ENCODE measurements at places on chromosomes 4 and X.
A peak's percentile ranks its signal among the peaks of the same experiment; 100 is the strongest.

DNA sequence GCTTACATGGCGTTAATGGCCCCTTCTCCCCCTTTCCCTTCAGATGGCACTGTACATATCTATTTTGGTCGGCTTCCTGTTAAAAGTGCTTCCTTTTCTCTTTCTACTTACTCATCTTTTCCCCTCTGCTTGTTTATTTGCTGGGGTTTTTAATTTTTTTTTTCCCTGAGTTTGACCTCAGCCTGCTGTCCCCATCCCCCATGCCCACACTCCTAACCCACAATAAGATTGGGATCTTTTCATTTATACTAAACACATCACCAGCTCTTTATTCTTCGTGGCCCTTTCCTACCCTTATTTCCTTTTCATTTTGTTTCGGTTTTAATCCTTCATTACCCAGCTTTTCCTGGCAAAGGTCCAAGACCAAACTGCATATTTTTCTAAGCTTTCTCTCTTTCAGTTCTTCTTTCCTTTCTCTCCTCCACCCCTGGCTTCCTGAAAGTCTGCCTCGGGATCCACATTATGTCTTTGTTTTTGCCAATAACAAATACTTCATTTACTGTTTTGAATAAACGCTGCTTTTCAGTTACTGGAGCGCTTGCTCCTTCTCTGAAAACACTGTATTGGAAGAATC is 152.0 kb upstream of the USP9X start:
- no peak for DNase-seq

GRCh38 chr4:142405021-142405694 is 440.9 kb downstream of the INPP4B start:
- DNase-seq: peak; percentile 31

- no peak for DNase-seq
Measured at GRCh38 chr4:57877047-57877458, 766.9 kb upstream of the IGFBP7 start.

- DNase-seq: no peak
Measured at GRCh38 chrX:134161162-134161561, 75.8 kb upstream of the CCDC160 start.

DNA sequence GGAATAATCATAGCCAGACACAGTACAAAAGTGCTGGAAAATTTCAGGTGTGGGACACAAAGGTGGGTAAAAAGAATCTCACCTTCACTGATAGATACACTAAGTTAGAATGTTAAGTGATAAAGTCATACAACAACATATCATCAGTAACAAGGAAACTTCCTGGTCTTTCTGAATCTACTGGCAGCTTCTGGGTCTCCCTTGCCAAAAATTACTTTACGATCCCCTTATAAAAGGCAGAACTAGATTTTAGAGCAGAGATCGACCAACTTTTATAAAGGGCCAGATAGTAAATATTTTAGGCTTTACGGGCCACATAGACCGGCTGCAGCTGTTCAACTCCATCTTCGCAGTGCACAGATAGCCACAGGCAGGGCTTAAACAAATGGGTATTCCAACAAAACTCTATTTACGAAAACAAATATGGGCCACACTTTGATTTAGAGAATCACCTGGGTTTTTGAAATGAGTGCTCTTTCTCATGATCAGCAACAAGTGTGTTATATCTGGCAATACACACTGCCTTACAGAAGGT is 159.9 kb downstream of the AASDH start:
- no peak for DNase-seq

DNA sequence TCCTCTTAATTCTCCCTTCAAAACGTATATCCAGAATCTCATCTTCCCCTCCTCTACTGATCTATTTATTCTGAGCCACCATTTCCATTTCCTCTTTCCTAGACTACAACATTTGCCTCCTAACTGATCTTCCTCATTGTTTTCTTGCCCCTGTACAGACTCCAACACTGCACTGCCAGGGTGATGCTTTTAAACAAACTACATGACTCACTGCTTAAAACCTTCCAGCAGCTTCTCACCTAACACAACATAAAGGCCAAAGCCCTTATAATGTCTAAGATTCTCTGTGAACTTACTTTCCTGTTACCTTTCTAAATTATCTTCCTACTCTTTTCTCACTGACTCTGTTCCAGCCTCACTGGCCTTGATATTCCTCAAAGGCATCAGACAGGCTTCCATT is 161.0 kb upstream of the HS3ST1 start:
- DNase-seq: no peak

DNA sequence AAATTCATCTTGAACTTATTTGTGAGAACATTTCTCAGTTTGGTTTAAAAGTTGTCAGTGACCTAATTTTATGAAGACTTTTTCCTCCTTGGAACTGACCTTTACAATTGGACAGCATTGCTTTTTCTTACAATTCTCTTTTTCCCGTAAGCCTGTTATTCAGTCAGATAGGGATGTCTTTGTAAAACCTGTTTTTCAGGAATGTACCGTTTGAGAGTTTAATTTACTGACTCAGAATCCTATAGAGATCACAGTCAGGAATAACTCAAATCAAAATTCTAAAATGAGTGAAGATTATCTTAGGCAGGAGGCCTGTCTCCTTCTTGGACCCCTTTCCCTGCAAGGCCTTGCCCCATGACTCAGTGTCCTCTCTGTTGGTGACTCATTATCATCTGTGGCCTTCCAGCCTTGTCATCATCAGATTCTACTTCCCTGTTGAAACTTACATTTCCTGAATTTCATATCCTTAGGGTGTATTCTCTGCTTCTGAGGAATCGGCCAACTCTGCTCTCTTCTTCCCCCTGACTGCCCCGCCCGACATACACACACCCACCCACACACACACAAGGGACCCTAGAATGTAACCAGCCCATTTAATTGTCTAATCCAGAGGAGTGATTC is 99.8 kb downstream of the ARHGAP10 start:
- DNase-seq: no peak

DNA sequence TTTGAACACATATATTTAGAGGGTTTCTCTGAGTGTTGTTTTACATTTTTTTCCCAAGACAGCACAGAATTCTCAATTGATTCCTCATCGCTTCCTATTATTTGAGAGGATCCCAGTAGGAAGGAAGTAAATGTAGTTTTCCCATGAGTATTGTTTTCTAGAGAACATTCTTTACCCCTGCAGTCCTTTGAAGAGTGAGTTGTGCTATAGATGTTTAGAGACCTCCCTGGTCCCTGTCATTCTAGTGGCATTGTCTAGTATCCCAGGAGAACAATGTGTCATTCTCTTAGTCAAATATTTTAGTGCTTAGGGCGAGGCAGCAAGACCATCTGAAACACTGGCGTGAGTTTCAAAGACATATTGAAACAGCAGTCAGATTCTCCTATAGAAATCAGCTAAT is 32.5 kb downstream of the SORBS2 start:
- DNase-seq: no peak

DNA sequence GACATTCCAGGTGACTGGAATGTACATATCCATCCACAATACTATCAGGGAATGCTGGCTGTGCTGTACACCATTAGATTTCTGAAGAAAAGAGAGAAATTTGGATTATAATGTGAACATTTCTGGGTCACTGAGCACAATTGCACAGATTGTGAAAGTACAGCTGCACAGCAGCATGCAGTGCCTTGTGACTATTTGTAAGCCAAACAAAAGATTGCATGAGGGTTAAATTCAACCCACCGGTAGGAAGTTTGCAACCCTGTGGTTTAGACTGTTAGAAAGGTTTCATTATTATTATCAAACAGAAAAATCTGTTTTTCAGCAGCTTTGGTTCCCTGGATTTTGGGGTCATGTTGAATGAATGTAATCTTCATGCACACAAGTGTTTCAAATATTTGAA is 24.5 kb downstream of the DDIT4L start:
- no peak for DNase-seq

GRCh38 chr4:31085689-31086088 is 365.5 kb downstream of the PCDH7 start:
- no peak for DNase-seq

DNA sequence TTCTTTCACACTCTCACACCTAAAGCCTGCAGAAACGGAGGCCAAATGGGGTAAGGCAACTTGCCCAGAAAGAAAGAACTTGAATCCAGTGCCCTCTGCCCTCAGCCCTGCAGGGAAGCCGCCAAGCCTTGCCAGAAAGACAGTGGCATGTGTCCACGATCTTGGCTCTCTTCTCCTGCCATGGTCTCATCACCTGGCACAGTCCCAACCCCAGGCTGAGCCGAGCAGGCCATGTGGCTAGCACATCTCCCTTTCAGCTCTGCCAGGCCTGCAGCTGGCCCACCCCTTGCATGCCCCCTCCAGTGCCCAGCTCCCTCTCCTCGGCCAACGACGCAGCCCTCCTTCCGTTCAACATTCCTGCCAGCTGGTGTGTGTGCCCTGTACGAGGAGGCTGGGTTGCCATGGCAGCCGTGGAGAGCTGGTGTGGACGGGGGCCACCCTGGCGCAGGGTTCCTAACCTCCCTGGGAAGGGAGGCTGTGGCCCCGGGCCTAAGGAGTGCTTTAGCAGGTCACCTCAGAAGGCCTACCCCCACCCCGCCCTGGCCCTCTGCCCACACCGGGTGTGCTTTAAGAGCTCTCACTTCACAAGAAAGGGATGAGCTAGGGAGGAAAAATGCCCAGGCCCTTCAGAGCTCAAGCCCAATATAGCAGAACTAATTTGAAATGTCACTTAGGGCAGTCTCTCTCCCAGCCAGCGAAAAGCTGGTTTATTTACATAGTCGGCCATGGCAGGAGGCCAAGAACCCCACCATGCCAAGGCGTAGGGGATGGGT is 73.0 kb upstream of the PJA1 start:
- DNase-seq: no peak

DNA sequence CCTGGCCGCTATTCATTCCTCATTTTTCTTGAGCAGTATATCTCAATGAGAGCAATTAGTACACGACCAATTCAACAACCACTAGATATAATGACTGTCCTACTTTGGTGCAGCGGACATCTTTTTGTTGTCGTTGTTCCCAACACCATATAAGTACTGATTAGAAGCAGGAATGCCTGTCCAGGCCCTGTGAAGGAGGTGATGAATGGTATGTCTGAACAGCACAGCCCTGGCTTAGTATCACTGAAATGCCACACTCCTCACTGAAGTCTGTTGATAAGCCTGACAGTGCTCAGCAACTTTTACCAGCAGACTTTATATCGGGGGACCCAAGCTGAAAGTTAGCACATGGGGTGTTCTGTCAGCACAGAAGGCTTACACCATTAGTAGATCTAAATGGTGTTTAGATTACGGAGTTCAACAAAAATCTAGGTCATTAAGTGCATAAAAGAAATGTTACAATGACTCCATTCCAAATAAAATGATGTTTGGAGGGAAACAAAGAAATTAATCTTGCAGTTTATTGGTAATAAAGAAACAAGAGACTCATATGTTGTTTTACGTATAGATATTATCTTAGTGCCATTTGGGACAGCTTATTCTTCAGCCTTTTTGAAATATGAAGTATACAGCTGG is 228.3 kb upstream of the TTC29 start:
- no peak for DNase-seq

DNA sequence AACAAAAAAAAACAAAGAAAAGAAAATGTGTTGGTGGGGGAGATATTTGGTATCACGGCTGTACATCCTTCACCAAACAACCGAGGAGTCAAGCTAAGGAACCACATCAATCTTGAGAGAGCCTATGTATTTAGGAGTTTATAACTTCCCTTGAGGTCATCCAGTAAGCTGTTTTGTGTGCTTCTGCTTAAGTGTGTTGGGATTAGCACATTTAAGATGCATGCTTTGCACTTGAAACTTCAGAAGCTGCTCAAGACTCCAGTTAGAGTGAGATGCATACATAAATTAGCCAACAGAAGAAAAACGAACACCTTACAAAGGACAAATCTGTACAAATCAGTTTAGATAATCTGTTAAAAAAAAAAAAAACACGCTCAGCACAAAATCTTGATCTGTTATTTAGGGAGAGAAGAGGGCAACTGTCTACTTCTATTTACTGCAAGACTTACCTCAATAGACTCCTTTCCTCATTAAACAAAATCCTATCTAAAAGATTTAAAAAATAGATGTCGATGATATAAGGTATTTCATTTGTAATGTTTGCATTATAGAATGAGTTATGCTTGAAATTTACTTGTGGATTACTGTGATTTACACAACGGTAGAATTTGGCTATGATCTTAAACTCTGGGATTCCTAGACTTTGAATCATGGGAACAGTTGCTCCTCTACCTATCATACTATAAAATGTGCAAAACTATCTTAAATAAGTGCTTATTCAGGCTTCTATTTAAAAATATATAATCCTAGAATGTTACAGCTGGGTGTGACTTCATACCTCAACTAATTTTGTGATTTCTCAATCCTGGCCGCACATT is 53.8 kb upstream of the NAP1L5 start:
- no peak for DNase-seq

DNA sequence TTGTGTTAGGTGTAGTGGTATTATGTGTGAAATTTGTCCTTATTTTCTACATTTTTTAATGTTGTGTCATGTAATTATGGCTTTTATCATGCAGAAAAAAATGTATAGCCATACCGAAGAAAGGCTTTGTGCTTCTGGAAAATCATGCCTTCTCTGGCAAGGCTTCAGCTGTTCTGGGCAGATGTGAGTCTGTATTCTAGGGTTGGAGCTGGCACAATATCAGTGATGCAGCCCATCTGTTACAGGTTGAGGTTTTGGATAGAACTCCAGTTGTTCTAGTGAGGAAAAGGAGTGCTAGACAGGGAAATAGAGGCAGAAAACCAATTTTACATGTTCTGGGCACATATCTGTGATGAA is 44.8 kb upstream of the PRSS12 start:
- DNase-seq: no peak

- DNase-seq: no peak
Measured at GRCh38 chr4:77880784-77881183, 18.2 kb downstream of the MRPL1 start.

GRCh38 chr4:144223149-144223548 is 82.6 kb upstream of the GYPA start:
- no peak for DNase-seq

- DNase-seq: no peak
Measured at GRCh38 chrX:119625843-119626242, 19.6 kb upstream of the NKRF start.

DNA sequence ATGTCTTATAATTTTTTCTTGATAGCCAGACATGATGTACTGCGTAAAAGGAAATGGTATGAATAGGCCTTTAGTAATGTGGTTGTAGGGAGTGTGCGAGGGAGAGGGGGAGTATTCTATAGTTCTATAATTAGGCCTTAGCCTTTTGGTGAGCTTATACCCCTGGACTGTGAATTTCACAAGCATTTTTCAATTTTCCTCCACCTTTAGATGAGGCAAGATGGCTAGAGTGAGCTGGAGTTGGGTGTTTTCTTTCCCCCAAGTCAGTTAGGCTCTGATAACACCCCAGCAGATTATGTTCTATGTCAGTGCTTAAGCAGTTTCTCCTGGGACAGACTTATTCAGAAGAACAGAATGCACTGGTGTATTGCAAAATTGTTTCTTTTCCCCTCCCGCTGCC is 210.2 kb upstream of the NPY2R start:
- no peak for DNase-seq

DNA sequence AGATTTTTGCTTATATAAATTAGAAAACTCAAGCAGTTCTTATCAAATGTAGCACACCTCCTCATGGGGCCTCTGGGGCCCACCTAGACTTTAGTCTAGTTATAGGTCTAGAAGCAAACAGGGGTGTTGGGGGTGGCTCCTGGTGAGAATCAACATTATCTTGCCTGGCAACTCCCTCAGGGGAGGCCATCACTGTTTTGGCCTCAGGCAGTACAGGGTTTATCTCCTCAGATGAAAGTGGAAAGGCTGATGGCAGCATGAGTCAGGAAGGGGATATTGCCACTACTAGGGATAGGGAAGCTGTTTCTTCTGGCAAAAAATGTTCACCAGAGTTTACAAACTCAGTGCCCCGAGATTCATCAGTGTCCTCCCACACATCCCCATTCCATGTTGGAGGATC is 232.4 kb upstream of the BMP3 start:
- no peak for DNase-seq

Data from activated T-cell treated with anti-CD3 and anti-CD28 coated beads for 4 hours (primary cell).